Stimulated activated CD8-positive, alpha-beta memory T cell treated with anti-CD3 and anti-CD28 coated beads, Interleukin-7, amount 100 ng/mL, for 48 hours (primary cell): ENCODE measurements at places on chromosomes 5 and 9.

DNA sequence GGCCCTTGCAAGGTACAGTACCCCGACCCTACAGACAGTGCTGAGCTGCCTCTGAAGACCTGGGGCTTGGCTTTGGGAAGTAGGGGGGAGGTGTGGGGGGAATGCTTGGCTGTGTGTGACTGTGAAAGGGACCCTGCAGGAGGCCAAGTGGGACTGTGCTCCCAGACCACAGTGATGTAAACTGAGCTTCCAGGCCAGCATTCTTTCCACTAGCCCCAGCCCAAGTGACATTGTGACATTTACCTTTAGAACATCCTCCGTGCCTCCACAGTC, 31.2 kb downstream of the HMCN2 start:
- no peak for DNase-seq

- no peak for DNase-seq
Measured at GRCh38 chr5:99076723-99077640, 148.2 kb upstream of the CHD1 start.

GRCh38 chr5:132981288-132981687, 17.9 kb upstream of the AFF4 start:
- DNase-seq: no peak

GRCh38 chr5:143355710-143356109, 47.8 kb downstream of the NR3C1 start:
- no peak for DNase-seq

DNA sequence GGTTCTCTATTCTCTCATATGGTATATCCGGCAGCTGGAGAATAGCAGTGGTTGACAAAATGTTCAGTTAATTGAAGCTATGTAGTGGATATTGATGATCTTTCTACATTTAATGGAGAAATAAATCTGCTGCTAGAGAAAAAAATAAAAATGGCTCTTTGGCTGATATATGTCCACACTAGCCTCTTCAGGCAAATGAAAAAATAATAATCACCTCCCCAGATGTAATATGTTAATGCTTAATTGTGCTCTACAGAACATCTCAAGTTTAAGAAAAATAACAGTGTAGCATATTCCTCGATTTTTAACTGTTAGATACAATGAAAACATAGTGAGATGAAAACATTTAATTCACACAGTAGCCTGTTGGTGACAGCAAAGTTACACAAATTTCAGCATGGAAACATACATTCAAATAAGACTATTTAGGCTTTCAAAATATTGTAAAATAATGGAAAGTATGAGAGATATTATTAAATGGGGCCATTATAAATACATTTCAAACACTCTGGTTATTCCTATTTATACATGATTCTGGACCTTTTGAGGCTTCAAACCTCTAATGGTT, 543.0 kb downstream of the MAT2B start:
- no peak for DNase-seq

GRCh38 chr5:122064992-122065391, 13.1 kb downstream of the LOX start:
- no peak for DNase-seq

- DNase-seq: no peak
Measured at GRCh38 chr5:76626738-76627137, 3.5 kb upstream of the F2RL2 start.

DNA sequence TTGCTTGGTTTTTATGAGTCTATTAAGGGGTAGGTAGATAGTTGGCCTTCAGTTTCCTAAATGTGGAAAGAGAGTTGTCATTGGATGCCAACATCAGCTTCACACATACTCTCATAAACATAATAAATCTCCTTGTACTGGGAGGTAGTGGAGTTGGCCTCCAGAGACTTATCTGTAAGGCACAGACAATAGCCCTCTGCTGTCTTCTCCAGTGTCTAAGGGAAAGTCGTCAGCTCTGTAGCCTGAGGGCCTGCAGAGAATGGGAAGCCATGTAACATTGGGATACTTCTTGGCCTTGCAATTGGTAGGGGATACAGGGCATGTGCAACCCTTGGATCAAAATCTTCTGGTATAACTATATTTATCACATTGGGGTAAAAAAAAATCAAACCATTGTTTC, 331.9 kb upstream of the KLF9 start:
- no peak for DNase-seq

DNA sequence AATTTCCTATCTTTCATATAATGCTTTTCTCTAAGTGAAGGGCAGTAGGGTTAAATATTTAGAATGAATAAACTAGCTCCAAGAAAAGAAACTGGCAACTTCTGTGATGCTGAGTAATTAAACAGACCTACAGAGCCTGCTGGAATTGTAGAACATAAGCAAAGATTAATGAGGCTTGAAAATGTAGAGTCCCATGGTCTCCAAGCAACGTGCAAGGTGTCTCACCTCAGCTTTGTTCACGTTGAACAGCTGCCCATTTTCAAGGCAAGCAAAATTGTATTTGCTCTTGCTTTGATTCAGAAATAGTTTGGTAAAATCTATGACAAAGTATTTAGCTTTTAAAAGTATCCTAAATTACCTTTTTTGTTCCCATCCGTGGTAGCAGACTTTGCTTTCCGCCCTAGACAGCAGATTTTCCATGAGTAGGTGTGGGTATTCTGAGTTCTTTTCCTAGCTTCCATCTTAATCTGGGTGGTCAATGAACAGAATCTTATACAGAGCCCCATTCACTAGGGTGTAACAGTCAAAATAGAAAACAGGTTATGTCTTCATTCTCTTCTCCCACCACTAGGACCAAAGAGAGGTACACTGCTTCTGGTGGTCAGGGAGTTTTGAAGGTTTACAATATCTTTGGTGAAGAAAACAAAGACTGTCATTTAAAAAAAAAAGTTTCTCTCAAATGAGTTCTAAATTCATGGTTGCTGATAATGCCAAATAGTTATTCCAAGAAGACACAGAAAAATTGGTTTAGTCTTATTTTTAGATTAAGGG, 52.1 kb upstream of the TYRP1 start:
- DNase-seq: no peak

GRCh38 chr5:961002-961710, 47.4 kb upstream of the NKD2 start:
- DNase-seq: no peak

DNA sequence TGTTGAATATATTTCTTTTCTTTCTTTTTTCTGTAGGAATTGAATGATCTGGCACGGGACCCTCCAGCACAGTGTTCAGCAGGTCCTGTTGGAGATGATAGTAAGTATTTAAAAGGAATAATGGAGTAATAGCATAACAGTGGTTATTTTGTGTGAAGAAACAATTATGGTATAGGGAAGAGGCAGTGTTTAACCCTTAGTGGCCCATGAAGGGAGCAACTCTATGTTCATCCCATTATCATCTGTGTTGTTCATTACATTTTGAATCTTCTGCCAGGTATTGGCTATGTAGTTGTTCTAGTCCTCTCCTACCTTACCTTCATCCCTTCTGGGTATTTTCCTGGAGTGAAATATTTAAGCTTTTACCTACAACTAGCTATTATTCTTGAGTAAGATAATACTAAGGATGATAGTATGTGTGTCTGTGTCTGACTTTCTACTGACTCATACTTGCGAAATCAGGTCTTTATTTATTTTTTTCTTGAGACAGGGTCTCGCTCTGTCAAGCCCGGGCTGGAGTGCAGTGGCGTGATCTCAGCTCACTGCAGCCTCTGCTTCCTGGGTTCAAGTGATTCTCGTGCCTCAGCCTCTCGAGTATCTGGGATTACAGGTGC, 39.3 kb downstream of the UBE2D2 start:
- no peak for DNase-seq

DNA sequence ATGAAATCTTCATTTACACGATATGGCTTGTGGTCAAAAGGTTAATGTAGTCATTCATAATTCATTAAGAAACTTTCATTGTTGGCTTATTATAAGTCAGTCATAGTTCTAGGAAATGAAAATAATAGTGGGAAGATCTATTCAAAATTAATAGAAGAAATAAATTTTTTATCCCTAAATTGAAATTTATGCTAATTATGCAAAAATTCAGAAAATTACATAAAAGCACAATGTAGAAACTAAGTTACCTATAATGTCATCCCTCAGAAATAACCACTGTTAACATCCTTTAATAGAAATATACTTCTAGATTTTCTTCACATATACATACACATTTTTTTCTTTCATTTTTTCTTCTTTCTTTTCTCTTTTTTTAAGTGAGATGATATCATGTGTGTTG, 15.9 kb upstream of the JAK2 start:
- DNase-seq: no peak

GRCh38 chr5:61965490-61965889, 340.5 kb upstream of the KIF2A start:
- no peak for DNase-seq

DNA sequence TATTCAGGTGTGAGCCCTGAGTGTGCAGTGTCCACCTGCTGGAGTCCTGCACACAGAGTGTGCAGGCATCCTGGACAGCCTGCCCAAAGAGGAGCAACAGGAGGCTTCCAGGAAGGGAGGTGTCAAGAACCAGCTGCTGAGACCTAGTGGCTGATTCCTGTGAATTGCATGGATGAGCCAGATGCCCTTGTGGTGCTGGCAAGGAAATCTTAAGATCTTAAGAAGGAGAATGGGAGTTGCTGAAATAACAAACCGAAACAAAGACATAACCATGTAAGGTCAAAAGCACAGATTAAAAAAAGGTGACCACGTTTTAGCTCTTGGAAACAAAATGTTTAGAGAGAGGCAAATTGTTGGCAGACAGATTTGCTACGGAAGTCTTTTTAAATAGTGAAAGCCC, 29.3 kb upstream of the RPS23 start:
- DNase-seq: no peak

DNA sequence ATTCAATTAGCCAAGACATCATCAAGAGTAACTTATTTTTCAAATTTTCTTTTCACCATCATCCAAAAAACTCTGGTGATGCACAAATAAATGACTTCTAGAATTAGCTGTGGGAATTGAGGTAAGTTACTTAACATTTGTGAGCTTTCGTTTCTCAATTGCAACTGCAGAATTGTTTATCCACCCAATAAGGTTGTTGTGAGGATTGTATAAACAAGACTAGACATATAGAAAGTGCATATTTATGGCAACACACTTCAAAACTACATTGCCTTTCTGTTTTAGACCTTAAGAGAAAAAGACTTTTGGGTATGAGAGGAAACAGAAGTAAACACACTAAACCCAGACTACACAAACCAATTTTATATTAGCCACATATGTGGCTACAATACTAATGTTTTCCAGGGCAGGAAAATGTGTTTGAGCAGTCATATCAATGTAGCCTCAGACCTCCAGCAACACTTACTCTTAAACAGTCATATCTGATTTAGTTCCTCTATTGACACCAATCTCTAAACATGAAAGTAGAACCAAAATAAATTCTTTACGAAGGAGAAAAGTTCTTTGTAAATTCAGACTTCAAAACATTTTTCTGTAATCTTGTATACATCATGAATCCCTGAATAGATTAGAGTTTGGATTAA, 488.0 kb upstream of the CYLC2 start:
- no peak for DNase-seq

- DNase-seq: no peak
Measured at GRCh38 chr5:101012880-101013279, 109.8 kb upstream of the ST8SIA4 start.

GRCh38 chr5:150656191-150657132, 4.6 kb upstream of the MYOZ3 start:
- peak; percentile 31 for DNase-seq

- no peak for DNase-seq
Measured at GRCh38 chr5:114447084-114447773, 85.4 kb downstream of the KCNN2 start.

GRCh38 chr5:60101573-60101972, 208.0 kb upstream of the PDE4D start:
- no peak for DNase-seq

DNA sequence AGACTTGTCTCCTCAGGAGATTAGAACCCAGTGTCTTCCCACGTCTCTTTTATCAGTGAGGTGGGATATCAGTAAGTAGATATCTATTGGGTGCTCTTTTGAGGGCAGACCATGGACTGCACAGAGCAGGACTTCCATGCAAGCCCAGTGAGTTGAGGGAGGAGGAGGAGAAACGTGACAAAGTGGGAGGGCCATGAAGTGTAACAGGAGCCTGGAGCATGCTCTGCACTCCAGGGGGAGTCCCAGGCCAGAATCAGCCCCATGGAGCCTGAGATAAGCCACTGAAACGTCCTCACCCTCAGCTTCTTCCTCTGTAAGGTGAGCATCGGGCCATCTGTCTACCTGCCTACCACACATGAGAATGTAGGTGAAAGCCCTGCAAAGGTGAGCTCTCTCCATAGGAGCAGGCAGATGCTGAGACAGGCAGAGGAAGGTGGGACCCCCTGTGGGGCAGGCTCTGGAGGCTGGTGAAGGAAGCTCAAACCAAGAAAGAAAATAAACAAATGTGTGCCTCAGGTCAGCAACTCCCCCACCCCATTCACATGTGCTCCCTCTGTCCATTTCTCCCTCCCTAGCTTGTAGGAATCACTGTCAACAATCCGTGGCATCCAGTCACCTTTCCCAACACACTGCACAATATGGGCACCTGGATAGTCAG, 87.4 kb downstream of the NRG2 start:
- DNase-seq: no peak

DNA sequence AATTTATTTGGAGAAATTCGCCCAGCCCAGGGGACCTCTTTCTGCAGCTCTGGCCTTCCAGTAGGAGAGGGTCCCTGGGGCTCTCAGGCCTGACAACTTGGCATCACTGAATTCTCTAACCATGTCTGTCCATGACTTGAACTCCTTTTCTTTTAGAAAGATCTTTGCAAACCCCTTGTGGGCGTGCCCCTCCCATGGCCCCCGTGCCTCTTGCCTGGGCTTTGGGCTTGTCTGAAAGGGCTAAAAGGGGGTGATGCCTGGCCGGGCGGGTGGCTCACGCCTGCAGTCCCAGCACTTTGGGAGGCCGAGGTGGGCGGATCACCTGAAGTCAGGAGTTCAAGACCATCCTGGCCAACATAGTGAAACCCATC, 3.2 kb upstream of the SQSTM1 start:
- DNase-seq: no peak

DNA sequence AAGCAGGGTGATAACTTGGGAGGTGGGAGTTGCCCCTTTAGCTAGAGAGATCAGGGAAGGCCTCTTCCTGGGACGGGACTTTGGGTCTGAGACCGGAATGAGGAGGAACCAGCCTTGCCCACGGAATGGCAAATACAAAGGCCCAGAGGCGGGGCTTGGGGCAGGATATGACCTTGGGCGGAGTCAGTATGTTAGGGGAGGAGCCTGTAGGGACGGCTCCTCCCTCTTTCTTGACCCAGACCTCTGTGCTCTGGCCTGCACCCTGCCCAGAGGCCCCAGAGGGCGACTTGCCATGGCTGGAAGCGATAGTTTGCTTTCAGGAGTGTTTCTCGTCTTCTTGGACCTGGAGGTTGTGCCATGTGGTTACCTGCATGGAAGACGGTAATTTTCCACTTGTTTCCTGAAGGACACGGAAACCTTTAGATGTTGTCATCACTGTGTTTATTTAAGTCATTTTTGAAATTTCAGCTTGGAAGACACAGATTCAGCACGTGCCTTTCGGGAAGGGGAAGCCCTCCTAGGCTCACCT, 85.6 kb downstream of the DAB2IP start:
- DNase-seq: no peak

DNA sequence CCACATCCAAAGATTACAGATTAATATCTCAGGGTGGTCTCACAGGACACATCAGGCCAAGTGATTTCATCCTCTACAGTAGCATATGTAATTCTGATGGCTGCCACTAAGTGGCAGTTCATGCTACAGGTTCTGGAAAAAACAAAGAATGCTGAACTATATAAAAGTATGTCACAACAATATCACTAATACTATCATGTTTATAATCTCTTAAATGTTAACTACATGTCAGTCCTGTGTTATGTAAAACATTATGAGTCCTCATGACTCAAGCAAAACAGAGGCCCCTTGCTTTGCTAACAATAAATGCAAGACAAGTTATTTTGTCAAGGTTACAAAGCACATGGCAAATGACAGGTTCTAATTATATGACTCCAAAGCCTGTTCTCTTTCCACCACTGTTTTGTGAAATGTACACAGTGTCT, 233.2 kb downstream of the FBXL17 start:
- no peak for DNase-seq
